Frontal cortex (tissue), 4 donors: ENCODE measurements at places on chromosomes 16 and 17.

DNA sequence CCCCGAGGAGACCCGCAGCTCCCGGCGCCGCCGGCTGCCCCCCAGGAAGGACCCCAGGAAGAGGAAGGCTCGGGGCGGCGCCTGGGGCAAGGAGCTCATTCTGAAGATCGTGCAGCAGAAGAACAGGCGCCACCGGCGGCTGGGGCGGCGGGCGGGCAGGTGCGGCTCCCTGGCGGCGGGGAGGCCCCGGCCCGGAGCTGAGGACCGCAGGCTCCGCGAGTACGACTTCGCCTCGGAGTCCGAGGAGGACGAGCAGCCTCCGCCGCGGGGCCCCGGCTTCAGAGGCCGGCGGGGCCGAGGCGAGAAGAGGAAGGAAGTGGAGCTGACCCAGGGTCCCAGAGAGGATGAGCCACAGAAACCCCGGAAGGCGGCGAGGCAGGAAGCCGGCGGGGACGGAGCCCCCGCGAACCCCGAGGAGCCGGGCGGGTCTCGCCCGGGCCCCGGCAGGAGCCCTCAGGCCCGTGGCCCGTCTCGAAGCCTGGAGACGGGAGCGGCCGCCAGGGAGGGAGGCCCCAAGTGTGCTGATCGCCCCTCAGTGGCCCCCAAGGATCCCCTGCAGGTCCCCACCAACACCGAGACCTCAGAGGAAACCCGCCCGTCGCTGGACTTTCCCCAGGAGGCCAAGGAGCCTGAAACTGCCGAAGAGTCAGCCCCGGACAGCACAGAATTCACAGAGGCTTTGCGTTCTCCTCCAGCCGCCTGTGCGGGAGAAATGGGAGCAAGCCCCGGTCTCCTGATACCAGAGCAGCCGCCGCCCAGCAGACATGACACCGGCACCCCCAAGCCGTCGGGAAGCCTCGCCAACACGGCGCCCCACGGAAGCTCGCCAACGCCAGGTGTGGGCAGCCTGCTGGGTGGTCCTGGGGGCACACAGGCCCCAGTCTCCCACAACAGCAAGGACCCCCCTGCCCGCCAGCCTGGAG, 22.3 kb upstream of the ZFPM1 start:
- DNase-seq: peak; percentile 61

GRCh38 chr16:88468275-88469129, 15.4 kb downstream of the ZFPM1 start:
- peak; percentile 51 for DNase-seq

DNA sequence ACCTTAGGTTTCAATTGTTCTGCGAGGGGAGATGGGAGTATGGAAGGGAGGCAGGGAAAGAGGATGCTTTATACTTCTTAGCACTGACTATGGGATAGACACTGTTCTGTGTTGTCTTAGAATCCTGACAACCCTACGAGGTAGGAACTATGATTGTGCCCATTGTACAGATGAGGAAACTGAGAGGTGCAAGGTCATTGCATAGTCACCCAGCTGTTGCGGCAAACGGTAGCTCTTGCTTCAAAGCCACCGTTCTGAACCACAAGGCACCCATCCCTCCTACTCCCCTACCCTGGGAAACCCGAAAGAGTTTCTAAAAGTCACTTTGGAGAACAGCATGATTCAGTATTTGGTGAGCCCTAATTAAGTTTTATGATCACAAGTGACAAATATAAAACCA, 7.5 kb downstream of the CCDC40 start:
- DNase-seq: no peak

- DNase-seq: no peak
Measured at GRCh38 chr17:51115179-51115578, 5.5 kb downstream of the SPAG9 start.

- DNase-seq: no peak
Measured at GRCh38 chr17:41013181-41013580, 4.3 kb upstream of the KRTAP3-1 start.

- no peak for DNase-seq
Measured at GRCh38 chr17:29870836-29871465, 59.1 kb downstream of the SSH2 start.

GRCh38 chr17:1206026-1206777, 26.4 kb upstream of the ABR start:
- no peak for DNase-seq

GRCh38 chr17:41060052-41060604, at the start of gene KRTAP2-3:
Gene KRTAP2-3, minus strand, starts transcription at chr17:41060114. Its CDS starts 64 bp downstream, at chr17:41060050.
- no peak for DNase-seq
